ENCODE measurements at places on chromosomes 12 and 14. TPM values are rescaled to one million over a fixed set of nuclear protein-coding genes. Genes with fewer than 3 reads are reported as not detected.

The CLEC4C gene
- not detected for total RNA-seq

The MYH6 gene
- total RNA-seq: not detected

The VCPKMT gene
- total RNA-seq: 5.8 TPM

GRCh38 chr12:269191-269590, 6.6 kb upstream of the SLC6A13 start:
- DNase-seq: no peak

DNA sequence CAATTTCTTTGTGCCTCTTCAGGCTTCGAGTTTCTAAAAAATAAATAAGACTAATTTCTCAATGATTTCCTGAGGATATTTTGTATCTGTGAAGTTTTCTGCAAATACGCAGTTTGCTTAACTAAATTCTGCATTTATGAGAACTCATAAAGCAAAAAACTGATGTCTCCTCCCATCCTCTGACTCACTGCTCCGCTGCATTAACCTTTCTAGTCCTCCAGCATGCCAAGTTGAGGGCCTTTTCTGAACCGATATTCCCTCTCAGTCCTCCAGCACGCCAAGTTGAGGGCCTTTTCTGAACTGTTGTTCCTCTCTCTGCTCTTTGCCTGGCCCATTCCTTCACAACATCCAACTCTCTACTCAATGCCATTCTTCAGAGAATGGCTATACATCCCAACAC, 3.2 kb downstream of the IPO8 start:
- no peak for DNase-seq

DNA sequence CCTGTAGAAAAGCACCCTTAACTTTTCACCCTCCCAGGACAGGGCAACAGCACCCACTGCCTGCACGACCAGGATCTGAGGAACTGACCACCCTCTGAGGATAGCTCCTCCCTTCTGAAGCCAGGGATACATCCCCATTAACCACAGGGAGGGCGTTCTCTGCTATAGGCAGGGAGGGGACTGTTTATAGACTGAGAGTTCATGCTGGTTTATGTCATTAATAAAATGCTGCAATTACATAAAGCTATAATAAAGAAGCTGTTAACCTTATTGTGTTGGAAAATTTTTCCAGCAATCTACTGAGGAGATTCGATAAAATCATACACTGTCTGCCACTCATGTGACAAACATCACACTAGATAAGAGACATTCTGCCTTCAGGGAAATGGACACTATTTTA, 232.4 kb upstream of the SFSWAP start:
- DNase-seq: no peak

Data from mesenteric fat pad (tissue), 1 donor.